NAMALWA (cell line): ENCODE measurements at places on chromosomes 7 and 10.
A peak's percentile ranks its signal among the peaks of the same experiment; 100 is the strongest.

GRCh38 chr7:138459413-138460175 is 465 bp upstream of the TRIM24 start:
- peak; percentile 99 for DNase-seq

DNA sequence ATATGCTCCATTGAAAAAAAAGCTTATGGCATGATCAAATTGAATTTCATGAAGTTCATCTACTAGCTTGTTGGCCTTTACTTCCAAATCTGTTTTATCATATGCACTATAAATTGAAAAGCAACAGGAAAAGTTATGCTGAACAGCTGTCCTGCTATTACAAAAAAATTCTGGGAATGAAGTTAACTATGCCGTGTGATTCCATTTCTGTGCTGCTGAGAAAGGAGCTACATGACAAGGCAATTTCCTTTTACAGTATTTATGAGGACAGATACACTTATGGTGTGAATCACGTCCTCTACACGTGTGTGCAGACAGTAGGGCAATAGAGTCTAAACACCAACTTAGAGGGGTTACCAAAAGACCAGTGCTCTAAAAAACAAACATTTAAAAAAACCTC is 426.5 kb upstream of the AKR1E2 start:
- DNase-seq: no peak

GRCh38 chr7:150946421-150947240 is 31.5 kb downstream of the KCNH2 start:
- DNase-seq: no peak

DNA sequence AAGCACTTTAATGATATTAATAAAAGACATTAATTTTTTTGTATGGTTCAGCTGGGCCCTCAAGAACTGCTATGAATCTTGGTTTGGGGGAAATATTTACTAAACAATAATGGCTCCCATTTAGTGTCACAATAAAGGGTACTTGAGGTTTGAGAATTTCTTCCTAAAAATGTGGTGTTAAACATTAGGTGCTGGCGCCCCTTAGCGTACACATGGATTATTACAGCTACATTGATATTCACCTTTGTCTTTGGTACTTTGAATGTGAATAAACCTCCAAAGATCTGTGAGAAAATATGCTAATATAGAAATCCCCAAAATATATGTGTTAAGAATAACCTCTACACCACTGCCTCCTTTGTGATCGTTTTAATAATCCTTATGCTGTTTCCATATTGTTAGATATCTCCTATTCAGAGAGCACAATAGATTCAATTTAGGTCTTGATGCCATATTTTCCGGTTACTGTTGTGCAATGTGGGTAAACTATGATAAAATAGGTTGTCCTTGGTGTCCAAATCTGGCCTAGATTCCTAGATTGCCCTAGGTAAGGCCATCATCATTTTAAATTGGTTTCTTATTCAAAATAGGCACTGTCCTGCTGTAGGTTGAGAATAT is 161.8 kb upstream of the CACNA2D1 start:
- DNase-seq: peak; percentile 78

- DNase-seq: no peak
These were observed 10.8 kb upstream of the ADCY1 start for GRCh38 chr7:45563401-45563800.

GRCh38 chr10:6148251-6148701 is 54.5 kb upstream of the PFKFB3 start:
- no peak for DNase-seq

- peak; percentile 90 for DNase-seq
These were observed 8.1 kb downstream of the TASOR2 start for GRCh38 chr10:5692461-5693358.

DNA sequence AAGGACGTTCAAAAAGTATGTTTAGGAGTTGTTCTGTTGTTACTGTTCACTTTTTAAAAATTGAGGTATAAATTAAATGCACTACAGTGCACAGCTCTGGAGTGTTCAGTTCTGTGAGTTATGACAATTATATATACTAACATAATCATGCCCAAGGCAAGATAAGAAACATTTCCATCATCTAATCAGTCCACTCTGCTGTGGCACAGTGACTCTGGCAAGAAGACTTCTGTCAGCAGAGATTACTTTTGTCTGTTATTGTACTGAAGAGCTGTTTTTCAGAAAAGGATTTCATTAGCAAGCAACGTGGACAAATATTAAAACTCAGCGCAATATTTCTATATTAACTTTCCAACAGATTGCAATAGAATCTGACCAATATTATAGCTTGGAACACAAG is 32.0 kb downstream of the ICA1 start:
- no peak for DNase-seq

DNA sequence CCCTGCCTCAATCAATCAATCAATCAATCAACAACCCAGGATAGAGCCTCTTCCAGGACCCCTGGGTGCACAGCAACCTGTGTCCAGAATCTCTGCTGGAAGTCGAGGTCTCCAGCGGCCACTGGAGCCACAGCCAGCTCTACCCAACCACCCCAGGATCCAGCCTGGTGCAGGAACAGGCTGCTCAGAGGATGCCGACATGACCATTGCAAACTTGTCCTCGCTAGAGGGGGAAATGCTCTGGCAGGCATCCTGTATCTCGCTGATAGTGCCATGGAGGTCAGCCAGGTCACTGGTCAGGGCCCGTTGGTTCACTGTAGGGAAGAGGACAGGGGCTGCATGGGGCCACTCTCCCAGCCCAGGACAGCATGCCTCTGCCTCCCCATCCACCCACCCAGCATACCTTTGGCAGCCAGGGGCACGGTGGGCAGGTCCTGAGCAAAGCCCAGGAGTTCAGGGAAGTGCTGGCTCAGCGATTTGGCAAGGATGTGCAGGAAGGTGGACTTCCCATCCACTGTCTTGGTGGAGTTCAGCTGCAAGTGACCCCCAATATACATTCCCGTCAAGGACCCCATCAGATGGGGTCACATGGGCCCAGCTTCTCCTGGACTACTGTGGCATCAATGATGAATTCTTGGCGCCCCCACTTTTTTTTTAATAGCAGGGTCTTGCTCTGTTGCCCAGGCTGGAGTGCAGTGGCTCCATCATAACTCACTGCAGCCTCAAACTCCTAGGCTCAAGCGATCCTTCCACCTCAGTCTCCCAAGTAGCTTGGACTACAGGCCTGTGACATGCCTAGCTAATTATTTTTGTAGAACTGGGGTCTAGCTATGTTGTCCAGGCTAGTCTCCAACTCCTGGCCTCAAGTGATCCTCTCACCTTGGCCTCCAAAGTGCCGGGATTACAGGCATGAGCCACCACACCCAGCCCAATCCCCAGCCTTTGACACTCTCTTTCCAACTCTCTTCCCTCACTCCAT is 49.4 kb downstream of the GRID2IP start:
- no peak for DNase-seq

DNA sequence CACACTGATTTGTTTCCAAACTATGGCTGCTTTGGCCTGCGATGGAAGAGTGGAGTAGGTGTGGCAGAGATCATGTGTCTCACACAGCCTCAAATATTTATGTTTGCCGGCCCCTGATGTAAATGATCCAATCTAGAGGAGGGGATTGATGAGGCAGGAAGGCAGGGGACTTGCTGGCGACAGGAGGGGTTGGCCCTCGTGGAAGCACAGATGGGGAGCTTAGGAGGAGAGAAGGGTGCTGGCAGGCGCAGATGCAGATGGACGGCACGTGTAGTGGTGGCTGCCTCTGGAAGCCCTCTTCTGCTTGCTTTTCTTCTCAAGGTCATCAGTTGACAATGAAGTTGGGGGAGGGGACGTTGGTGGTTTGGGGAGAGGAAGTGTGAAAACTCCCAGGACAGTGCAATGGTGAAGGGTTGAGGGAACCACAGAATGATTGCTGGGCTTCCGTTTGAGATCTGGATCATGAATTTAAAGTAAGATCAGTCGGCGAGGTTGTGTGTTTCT is 15.4 kb downstream of the COL13A1 start:
- no peak for DNase-seq

GRCh38 chr10:42866115-42866995 is 83.8 kb downstream of the BMS1 start:
- peak; percentile 55 for DNase-seq

DNA sequence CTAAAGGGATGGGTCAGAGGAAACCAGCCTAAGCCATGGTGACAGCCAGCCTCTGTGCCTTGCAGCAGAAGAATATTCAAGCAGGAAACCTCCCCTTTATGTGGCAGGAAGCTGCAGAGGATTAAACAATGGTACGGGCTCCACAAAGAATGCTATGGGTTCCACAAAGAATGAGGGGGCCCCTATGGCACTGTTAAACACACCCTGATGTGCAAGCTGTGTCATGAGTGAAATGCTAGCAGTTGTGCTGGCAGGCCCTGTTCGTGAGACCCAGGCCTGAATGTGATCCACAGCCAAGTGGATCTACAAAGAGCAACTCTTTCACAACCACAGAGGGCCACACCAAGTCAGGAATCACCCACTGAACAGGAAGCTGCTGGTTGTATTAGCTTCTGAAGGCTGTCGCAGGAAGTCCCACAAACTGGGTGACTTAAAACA is 68.9 kb downstream of the MYOF start:
- no peak for DNase-seq

- DNase-seq: no peak
These were observed 32.3 kb upstream of the PALS2 start for GRCh38 chr7:24540956-24541355.

DNA sequence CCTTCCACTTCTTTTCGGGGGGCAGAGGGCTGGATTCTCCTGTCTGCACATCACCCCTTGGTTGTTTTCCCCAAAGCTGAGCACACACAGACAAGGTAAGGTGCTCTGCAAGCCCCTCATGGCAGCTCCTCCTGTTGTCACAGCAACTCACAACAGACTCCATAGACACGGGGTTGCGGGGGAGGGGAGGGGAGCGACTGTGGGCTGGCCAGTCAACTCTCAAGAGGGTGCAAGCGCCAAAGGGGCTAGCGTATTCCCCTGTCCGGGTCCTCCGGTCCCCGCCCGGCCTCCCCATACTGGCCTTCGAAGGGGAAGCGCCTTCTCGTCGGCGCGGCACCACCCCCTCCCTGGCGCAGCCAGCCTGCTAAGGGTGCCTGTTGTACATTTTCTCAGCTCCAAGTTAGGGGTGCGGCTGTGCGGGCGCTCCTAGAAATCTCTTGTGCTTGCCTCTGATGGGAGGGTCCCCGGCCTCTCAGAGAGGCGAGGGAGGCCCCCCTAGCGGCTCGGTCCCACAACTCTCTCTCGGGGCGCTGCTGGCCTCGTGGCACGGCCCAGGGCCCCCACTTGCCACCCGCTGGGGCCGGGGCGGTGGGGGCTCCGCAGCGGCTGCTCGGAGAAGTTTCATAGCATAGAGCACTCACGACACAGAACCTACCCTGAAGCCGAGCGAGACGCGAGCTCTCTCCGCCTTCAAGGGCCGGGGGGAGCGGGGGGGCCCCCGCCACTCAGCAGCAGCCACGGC is 498 bp downstream of the RHOBTB1 start:
- no peak for DNase-seq

GRCh38 chr7:32957326-32958045 is at the start of gene FKBP9:
Gene FKBP9 (plus strand): TSS chr7:32957440. CDS start chr7:32957574, 134 bp downstream.
- no peak for DNase-seq

- no peak for DNase-seq
These were observed 65.7 kb downstream of the BICC1 start for GRCh38 chr10:58578366-58578765.

DNA sequence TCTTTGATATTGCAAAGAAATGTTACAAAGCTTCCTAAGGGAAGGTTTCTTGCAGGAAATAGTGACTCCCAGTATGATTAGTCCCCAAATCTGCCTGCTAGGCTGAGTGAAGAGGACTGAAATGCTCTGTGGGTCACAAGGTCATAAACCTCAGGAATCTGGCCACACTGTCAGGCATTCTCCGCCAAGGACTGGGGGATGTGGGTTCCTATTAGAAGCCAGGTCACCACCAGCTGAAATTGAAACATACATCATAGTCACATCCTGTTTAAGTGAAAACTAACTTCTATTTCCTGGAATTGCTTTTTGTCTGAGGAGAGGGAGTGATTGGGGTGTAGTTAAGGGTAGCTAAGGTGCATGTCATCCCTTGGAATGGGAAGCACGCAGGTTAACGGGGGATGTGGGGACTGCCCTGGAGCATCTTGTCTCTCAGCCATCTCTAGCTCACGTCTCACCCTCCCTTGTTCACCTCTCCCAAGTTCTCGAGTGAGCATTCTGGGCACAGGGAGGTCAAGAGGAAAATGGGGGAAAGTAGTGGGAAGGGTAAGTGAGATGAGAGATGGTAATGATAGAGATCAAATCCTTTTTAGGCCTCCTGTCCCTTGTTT is 12.0 kb upstream of the GSAP start:
- no peak for DNase-seq

DNA sequence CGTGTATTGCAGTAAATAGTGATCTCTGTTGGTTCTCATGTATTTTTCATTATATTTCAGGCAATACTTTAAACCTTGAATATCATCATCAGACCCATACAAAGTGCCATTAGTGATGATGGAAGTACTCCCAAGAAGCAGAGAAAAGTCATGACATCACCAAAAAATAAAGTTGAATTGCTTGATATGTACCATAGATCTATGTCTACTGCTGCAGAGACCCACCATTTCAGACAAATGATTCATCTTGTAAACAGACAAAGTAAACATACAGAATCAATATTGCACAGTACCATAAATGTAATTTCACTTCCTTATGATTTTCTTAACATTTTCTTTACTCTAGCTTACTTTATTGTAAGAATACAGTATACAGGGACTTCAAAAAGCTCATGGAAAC is 347.8 kb downstream of the IPMK start:
- no peak for DNase-seq

GRCh38 chr10:784403-785088 is 95.1 kb upstream of the DIP2C start:
- no peak for DNase-seq

- DNase-seq: no peak
These were observed 120.2 kb downstream of the CACNB2 start for GRCh38 chr10:18260310-18260922.

- DNase-seq: no peak
These were observed 80.2 kb upstream of the PRR15 start for GRCh38 chr7:29483219-29484104.

DNA sequence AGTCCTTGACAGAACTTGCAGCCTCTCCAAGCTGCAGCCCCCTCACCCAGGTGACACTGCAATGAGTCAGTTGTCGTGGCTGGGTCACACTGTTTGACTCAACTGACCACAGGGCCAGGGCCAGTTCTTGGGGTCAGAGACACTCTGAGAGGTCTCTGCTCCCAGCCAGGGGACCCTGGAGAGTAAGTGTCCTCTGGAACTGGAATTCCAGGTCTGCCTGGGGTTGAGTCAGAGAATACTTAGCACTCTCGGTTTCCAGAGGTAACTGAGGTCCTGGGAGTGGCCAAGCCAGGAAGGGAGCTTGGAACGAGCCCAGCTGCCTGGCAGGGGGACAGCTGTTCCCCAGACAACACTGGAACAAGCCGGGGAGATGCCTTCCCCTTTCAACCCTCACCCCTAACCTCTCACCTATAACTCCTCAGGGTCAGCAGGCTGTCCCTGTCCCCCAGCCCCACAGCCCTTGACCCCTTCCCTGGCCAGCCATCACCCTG is 2.2 kb upstream of the MYL10 start:
- DNase-seq: no peak
